ENCODE measurements at places on chromosomes 6 and 20. TPM values are rescaled to one million over a fixed set of nuclear protein-coding genes. Genes with fewer than 3 reads are reported as not detected.
A peak's percentile ranks its signal among the peaks of the same experiment; 100 is the strongest.

DNA sequence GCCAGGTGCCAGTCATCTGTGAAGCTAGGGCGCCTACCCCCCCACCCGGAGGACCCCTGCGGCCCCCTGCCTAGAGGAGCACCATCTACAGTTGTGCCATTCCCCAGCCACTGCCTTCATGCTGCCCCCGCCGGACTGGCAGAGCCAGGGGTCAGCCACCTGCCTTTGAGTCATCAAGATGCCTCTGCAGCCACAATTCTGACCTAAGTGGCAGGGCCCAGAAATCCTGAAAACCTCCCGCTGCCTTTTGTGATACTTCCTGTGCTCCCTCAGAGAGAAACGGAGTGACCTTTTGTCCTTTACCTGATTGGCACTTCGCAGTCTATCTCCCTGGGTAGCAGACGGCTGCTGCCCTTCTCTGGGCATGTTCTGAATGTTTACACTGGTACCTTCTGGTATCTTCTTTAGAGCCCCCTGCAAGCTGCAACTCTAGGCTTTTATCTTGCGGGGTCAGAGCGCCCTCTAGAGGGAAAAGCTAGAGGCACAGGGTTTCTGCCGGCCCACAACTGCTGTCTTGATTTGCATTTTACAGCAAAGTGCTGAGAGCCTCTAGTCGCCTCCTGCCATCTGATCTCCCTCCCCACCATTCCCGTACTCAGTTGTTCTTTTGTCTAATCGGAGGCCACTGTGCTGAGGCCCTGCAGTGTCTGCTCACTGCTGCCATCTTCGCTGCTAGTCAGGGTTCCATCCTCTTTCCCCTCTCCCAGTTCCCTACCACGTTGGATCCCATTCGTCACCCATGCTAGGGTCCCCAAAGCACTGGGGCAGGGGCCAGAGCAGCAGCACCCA, 26.9 kb downstream of the SPATA2 start:
- DNase-seq, result peak; percentile 80

- peak; percentile 89 for DNase-seq
These were observed 30.6 kb downstream of the ELMO2 start for GRCh38 chr20:46375771-46376170.

DNA sequence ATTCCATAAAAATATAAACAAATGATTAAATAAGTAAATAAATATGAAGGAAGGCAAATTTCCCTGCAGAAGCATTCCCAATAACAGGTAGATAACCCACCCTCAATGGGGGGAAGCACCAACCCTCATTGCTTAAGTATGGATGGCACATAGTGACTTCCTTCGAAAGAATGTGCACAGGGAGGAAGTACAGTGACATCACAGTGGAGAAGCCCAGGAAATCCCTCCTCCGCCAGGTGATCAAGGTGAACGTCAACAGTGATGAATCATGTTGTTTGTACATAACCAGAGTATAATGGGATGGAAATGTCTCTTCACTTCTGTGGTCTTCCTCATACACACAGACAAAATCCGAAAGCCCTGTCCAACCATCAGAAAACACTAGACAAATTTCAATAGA, 267.9 kb downstream of the THBS2 start:
- no peak for DNase-seq

GRCh38 chr20:740162-740561, 28.1 kb downstream of the SLC52A3 start:
- no peak for DNase-seq

DNA sequence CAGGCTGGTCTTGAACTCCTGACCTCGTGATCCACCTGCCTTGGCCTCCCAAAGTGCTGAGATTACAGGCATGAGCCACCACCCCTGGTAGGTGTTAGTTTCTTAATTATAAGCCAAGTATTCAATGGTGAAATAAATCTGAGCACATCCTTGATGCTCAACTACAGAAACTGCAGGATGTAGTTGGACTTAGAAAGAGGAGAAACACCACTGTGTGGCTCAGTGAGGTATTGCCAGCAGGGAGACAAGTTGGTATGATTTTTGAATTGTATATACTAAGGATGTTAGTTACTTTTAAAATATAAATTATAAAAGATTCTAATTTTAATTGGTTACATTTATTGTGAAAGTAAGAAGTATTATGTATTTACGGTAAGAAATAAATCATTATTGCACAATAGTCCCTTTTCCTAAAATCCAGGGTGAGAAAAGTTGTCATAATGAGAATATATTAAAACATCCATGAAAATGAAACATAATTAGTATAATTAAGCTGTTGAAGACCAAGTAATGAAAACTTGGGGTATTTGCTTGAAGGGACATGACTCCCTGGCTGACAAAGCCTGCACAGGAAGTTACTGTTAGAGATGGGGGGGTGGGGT, 17.6 kb downstream of the SLC18B1 start:
- DNase-seq, result peak; percentile 46

GRCh38 chr6:108446629-108447150, 114.0 kb upstream of the FOXO3 start:
- no peak for DNase-seq

The EEF1A2 gene
- 4.5 TPM for total RNA-seq

The TAAR5 gene
- total RNA-seq, result not detected
